ENCODE measurements at places on chromosomes 13 and 19.
A peak's percentile ranks its signal among the peaks of the same experiment; 100 is the strongest.

- no peak for DNase-seq
These were observed 46.5 kb downstream of the DNAJC3 start for GRCh38 chr13:95723438-95723837.

DNA sequence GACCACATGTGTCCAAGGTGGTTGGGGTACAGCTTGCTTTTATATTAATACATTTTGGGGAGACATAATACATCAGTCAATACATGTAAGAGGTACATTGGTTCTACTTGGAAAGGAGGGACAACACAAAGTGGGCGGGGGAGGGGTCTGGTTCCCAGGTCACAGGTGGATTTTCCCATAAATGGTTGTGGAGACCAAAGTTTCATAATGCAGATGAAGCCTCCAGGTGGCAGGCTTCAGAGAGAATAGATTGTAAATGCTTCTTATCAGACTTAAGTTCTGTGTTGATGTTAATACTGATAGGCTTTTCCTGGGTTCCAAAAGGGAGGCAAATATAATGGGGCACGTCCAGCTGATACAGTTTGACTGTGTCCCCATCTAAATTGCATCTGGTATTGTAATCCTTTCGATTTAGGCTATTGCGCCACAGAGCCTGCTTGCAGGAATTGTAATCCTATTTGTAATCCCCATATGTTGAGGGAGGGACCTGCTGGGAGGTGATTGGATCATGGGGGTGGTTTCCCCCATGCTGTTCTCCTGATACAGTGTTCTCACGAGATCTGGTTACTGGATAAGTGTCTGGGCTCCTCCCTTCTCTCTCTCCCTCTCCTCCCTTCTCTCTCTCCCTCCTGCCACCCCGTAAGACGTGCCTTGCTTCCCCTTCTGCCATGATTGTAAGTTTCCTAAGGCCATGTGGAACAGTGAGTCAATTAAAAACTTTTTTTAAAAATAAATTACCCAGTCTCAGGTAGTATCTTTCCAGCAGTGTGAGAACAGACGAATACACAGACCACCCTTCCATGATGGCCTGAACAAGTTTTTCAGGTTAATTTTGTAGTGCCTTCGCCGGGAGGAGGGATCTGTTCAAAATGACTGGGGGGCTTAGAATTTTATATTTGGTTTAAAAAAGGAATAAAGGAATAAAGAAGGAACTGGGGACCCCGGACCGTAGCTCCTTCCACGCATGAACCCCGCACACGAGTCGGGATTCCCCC, 44.9 kb downstream of the ZNF823 start:
- DNase-seq: no peak

DNA sequence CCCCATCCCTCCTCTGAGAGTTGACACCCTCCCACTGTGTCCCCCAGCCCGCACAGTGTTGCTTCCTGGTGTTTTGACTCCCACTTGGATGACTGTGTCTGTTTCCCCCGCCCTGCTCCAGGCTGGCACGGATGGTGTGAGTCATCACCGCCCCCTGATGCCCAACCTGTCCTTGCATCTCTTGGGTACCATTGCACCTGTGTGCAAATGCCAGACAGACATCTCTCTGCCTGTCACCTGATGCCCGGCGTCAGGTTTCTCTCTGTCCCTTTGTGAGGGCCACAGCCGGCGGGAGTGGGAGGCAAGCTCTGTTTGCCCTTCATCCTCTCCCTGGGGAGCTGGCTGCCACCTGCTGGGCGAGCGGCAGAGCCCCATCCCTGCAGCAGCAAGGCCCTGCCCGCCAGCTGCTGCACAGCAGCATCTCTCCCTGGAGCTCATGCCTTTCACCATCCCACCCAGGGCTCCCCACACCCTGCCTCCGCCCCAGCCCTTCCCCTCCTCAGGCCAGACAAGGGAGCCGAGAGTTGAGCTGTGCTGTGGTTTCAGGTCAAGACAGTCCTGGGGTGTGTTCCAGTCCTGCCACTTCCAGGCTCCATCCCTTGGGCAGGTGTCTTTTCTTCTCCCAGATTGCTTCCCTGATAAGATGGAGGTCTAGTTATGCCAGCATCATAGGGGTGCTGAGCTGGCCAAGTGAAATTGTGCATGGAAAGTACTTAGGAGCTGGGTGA, 29.7 kb downstream of the NKPD1 start:
- DNase-seq: no peak

DNA sequence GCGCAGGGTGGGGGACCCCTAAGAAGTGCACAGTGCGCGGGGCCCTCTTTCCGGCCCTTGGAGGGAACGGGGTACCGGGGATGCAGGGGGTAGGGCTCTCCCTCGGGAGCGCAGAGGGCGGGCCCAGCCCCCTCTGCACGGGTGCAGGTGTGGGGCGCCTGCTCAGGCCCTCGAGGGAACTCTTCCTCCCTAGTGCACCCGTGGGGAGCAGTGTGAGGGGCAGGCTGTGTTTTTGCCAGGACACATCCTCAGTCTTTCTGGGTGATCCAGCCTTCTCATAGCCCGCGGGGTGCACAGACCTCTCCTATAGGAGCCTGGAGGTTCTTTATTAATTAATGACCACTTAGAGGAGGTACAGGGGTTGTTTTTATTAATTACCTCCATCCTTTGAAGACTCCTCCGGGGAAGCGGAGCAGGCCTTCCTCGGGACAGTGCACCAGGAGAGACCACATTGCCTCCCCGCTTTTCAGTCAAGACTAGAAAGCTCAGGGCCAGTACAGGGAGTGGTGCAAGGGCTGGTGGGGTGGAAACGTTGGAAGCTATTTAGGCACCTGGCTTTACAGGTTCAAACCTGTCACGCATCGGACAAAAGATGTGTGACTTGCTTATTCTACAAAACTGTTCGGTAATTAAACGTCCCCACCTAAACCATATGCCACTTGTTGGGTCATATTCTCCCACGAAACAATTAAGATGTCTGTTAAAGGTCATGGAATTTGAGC, 598 bp upstream of the GJB6 start:
- DNase-seq: no peak

- DNase-seq: no peak
These were observed 66.7 kb upstream of the ARHGEF7 start for GRCh38 chr13:111048387-111048786.

GRCh38 chr13:77729502-77730221, 32.2 kb downstream of the SLAIN1 start:
- no peak for DNase-seq

DNA sequence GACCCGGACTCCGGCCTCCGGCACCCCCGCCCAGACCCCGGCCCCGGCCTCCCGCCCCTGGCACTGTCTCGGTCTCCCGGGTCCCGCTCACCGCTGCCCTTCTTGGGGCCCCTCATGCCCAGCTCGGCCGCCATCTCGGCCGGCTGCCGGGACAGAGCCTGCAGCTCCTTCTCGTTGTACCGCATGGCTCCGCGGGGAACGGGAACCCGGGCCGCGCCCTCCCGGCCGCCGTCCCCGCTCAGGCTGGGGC, 140 bp downstream of the PLEKHJ1 start:
- no peak for DNase-seq

DNA sequence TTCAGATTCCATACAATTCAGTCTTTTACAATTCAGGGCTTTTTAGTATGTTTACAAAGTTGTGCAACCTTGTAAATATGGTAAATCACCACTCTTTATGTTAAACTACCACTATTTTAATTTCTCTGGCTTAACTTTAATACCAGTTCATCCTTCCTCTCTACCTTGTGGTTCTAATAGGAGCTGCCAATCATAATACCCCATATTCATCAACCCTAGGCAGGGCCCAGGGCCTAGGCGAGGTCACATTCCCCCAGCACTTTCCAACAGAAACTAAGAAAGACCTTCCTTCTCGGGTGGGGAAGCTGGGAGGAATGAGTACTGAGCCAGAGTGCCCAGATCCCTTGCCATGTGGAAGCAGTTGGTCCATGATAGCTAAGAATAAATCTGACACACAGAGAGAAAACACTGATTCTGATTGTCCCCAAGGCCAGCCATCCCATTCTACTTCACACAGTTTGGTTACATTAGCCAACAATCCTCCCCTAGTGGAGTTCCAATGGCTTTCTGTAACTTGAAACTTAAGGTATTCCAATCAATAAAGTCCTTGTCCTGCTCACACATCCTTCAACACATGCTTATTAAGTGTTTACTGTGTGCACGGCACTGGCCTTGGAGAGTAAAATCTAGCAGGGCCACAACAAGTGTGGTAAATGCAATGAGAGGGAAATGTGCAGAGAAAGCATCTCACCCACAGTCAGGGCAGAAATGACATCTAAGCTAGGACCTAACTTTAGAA, 76.8 kb downstream of the NUFIP1 start:
- no peak for DNase-seq

DNA sequence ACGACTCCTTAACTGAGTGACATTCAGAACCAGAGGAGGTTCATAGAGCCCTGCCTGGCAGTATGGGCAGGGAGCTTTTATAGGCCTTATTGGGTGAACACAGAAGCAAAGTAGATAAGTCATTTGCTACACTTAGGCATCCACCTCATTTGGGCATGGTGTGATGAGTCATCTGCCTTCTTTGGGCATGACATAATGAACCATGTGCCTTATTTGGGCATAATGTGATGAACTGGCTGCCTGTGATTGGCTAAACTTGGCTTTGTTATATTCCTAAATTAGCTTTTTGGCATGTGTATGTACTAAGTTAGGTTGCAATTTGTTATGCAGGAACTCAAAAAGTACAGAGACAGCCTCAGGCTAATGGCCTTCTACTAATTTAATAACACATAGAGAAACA, 2210.2 kb upstream of the PCDH20 start:
- DNase-seq: no peak

DNA sequence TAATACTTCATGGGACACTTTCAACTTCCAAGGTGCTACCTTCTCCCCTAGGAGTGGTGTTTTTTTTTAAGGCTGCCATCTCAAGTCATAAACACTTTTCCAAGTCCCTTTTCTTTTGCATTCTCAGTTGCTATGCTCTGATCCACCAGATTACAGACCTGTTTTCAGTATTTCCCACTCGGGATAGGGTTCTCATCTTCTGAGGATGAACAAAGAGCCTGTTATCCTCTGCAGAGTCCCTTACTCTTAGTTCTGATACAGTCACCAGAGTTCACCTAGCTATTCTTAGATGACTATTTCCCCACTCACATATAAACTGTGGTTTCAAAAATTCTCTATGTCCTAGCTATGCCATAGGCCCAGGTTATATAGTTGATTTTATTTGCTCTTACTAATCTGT, 15.9 kb downstream of the ZDHHC20 start:
- DNase-seq: no peak

GRCh38 chr13:112205990-112206389, 139.0 kb downstream of the SOX1 start:
- no peak for DNase-seq

DNA sequence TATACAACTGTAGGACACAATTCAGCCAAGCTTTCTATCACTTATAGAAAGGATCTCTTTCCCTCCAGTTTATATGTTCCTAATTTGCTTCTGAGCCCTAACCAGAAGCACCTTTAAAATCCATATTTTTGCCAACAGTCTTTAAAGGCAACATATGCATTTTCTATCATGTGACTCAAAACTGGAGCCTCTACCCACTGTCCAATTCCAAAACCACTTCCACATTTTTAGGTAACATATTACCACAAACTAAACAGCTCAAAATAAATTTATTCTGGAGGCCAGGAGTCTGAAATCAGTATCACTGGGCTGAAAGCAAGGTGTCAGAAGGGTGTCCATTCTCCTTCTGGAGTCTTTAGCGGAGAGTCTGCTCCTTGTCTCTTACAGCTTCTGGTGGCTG, 15.9 kb upstream of the EFNB2 start:
- no peak for DNase-seq

GRCh38 chr19:38869836-38870607, 8.1 kb downstream of the RINL start:
- DNase-seq: peak; percentile 78

- no peak for DNase-seq
These were observed 7.5 kb downstream of the IGLON5 start for GRCh38 chr19:51318687-51319648.

GRCh38 chr13:31826521-31826920, 87.2 kb downstream of the RXFP2 start:
- no peak for DNase-seq

GRCh38 chr13:100022798-100023197, 41.2 kb downstream of the ZIC2 start:
- DNase-seq: no peak

GRCh38 chr13:75220861-75221260, 261.1 kb downstream of the TBC1D4 start:
- no peak for DNase-seq

- DNase-seq: no peak
These were observed 15.4 kb upstream of the IRGC start for GRCh38 chr19:43700395-43701000.

GRCh38 chr13:80684217-80684991, 343.5 kb upstream of the SPRY2 start:
- no peak for DNase-seq

GRCh38 chr19:30360376-30361106, 11.6 kb upstream of the ZNF536 start:
- no peak for DNase-seq

DNA sequence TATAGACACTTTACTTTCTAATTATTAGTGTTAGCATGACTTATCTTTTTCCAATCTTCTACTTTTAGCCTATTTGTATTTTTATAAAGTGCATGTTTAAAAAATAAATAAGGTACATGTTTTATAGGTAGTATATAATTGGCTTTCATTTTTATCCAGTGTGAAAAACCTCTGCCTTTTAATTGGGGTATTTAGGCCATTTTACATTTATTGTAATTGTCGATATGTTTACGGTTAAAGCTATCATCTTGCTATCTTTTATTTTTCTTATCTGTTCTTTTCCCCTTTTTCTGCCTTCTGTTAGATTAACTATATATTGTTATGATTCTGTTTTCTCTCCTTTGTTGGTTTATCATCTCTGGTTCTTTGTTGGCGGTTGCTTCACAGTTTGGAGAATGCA, 9.1 kb downstream of the PROZ start:
- DNase-seq: no peak

GRCh38 chr19:33343301-33343700, 30.2 kb upstream of the CEBPG start:
- no peak for DNase-seq

DNA sequence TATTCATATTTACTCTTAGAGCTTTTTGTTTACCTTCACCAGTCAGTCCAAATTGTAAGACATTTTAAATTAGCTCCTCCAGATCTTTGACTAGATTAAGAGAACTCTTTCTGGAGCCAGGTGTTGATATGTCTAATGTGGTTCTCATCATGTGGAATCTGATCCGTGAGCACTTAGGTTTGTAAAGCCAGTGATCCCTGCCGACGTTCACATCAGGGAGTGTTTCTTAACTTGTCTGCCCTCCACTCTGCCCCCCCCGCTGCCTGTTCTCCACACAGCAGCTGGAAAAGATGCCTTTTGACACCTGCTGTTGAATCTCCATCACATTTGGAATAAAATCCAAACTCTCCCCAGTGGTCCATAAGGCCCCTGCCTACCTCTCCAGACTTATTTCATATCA, 17.7 kb downstream of the METTL21C start:
- no peak for DNase-seq

- DNase-seq: no peak
These were observed 199.8 kb downstream of the COG6 start for GRCh38 chr13:39855236-39855635.

DNA sequence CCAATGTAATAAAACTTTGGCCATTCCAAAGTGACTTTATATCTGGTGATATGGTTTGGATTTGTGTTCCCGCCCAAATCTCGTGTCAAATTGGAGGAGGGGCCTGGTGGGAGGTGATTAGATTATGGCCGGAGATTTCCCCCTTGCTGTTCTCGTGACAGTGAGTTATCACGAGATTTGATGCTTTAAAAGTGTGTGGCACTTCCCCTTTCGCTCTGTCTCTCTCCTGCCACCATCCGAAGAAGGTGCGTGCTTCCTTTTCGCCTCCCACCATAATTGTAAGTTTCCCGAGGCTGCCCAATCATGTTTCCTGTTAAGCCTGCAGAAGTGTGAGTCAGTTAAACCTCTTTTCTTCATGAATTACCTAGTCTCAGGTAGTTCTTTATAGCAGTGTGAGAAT, 9.3 kb upstream of the NALCN start:
- no peak for DNase-seq

- no peak for DNase-seq
These were observed 307.6 kb downstream of the SPRY2 start for GRCh38 chr13:80033286-80033685.

All from stimulated activated CD8-positive, alpha-beta memory T cell treated with anti-CD3 and anti-CD28 coated beads, Interleukin-15, amount 100 ng/mL, for 1 hour (primary cell).